ENCODE measurements at places on chromosomes 1 and 21.

DNA sequence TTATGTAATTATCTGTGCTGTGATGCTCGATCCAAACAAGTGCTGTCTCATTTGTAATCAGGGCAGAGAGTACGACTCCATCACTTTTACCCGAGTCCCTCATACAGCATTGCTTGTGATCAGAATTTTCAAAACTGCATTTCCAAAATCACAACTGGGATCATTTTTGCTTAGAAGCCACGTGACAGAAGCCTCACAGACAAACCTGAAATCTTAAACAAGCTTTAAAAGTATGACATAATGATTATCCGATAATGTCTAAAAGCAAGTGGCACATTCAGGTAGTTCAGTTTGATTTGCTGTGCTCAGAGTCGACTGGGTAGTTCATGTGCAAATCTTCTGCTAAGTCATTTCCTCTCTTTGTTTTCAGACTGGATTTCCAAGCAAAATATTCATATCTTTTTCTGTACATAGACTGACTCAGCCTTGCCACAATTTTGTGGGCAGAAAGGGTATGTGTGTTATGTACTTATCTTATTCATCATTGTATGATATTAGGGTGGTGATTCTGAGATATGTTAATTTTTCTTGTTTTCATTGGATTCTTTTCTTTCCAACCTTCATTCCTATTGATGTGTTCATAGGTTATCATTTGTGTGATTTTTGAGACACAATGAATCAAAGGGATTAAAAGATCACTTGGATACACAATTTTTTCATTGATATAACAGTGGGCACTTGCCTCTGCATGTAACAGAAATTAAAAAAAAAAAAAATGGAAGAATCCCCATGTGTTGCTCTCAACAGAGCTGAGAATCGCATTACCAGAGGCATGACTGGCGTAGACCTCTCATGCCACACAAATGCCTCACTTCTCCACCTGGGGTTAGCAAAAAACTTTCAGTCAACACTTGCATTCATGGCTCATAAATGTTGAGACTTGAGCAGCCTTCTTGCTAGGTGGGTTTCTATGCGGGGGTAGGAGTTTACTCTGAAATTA, 355.7 kb downstream of the LTN1 start:
- DNase-seq = no peak

GRCh38 chr1:246582301-246583055, 16.2 kb downstream of the CNST start:
- no peak for DNase-seq

DNA sequence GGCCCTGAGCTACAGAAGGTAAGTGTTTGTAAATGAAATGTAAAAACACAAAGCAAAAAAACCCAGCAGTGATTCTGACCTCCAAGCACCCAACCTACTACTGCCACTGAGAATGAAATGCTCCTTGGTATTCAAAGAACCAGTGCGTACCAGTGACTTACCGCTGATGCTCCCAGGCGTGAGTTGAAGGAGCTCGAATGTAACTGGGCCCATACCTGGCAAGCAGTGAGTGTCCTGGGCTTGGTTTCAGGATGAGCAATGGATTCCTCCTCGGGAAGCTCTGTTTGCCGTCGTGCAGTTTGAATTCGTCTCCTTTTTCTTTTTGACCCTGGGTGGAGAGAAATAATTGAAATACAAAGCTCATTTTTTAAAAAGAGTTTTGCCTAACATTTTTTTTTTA, 121.9 kb downstream of the ATG4C start:
- no peak for DNase-seq

DNA sequence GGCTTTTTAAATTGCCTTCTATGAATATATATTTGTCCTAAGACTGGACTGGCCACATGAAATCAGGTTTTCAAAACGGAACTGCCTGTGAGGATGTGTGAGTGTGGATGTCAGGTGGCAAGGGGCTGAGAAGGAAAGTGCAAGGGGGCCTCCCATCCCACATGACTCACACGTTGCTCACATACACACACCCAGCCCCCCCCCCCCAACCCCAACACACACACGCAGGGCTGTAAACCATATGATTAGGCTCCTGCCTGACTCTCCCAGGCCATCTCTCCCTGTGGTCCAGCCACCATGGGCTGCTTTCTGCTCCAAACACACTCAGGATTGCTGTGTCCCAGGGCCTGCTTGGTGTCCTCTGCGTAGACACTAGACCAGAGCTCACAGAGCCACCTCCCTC, 22.4 kb downstream of the DEGS1 start:
- DNase-seq = peak; percentile 64

GRCh38 chr1:208569181-208569580, 325.0 kb upstream of the PLXNA2 start:
- no peak for DNase-seq

DNA sequence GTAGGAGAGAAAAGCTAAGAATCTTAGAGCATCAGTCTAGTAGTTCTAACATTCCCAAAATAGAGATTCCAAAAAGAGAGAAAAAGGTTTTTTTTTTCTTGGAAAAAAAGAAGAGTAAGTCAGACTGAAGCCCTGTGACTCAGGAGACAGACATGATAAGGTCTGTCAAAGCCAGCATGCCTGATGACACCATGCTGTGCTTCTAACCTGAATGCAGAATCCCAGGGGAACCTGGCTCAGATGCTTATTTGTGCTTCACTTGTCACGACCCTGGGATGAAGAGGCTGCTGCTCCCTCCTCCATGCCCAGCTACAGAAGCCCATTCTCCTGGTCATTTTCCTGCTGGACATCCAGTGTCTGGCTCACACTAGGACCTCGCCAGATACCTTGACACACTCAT, 44.3 kb downstream of the ERICH3 start:
- DNase-seq = no peak

DNA sequence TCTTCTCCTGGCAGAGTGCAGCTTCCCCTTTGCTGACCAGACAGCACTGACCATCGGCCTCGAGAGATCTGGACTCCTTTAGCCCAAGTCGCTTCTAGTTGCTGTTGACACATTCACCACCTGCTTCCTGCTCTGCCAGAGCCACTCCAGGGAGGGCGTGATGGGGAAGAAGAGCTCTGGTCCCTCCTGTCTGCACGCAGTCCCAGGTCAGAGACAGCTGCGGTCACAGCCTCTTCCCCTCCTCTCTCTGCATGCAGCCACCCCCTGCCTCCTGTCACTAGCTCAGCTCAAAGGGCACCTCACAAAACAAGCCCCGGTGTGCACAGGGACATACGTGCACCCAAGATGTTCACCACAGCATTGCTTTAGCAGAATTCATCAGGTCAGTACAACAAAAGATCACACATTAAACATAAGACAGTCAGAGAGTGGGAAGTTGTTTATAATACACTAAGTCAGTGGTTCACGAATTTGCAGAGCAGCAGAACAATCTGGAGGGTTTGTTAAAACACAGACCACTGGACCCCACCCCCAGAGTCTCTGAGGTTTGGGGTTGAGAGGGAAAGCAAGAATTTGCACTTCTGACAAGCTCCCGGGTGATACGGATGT, 132.9 kb downstream of the SYF2 start:
- DNase-seq = no peak

DNA sequence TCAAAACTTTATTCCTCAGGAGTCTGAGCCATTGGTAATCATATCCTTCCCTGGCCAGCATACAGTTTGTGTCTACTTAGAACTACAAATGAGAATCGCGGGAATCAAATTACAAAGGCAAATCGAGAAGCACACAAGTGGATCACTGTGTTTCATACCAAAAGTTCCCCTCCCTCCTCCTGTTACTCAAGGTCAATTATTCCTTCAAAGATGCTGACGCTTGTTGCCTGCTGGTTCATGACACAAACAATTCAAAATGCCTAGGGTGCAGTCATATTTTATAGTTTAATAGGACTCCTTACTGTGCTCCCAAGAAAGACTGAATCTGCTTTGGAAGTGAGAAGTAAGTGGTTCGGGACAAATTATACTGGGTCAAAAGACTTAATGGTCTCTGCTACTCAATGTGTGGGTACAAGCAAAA, 93.0 kb upstream of the PBX1 start:
- no peak for DNase-seq

GRCh38 chr1:213727853-213728592, 259.8 kb upstream of the PROX1 start:
- no peak for DNase-seq

DNA sequence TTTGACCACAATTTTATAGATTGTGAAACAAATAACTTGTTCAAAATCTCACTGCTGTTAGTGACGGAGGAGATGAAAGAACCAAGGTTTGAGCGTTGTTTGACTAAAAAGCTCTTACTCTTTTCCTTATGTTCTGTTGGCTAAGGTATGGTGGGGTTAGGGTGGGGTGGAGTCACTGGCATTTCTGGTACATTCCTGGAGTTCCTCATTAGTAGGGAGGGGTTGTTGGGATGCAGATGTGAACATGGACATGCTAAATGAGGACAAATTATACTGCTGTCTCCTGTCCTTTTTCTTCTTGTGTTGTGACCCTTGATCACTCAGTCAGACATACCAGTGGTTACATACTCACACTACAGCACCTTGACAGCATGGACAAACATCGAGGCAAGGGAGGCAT, 26.2 kb upstream of the CD1D start:
- DNase-seq = no peak

DNA sequence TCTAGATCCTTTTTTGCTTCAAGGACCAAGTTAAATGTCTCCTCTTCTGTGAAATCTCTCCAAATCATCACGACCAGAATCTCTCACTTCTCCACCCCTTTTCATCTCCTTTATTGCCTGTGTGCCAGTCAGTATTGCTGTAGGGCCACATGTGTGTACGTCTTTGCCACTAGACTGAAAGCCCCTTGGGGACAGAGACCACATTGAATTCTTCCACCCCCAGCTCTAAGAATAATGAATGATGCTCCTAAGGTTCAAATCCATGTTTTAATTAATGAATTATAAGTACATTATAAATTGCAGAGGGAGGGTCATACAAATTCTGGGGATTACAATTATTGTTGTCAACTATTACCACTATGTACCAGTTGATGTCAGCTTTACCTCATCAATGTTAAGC, 343.8 kb downstream of the USP25 start:
- no peak for DNase-seq

GRCh38 chr1:238998577-238998976, 387.8 kb upstream of the CHRM3 start:
- DNase-seq = no peak

GRCh38 chr1:102365071-102365470, 368.3 kb upstream of the OLFM3 start:
- DNase-seq = no peak

DNA sequence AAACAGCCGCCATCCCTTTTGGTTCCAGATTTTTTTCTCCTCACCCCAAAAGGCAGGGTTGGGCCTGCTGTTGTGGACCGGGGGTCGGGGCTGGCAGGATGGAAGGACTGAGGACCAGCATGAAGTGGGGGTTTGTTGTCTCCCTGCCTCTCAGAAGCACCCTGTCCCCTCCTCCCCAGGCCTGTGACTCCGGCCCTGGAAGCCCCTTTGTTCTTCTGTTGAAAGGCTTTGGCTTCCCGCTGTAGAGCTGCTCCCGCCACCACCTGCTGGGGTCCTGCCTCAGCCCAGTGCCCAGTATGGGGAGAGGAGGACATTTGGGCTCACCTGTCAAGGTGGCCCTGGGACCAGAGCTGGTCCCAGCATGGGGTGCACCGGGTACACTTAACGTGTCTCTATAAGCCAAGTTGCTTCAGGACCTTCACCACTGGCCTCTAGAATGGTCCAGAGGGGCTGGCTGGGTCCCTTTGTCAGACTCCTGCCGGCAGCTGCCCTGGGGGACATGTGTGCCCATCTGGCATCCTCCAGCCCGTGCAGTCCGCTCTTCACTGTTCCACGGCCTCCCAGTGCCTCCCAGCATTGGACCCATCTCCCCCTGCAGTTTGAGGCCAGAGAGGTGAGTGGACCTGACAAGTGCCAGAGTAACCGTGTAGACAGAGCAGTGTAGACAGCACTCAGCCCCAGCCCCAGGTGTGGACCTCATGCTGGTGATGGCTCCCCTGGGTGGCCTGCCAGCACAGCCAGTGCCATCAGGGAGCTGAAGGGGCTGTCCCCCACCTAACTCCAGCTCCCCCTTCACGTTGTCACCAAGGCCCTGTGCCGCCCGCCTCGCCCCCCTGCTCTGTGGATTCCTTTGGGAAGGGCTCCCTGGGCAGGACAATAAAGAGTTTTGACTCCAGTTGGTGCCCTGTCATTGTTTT, 6.1 kb upstream of the SYTL1 start:
- no peak for DNase-seq

GRCh38 chr1:178726087-178726517, 1.1 kb downstream of the RALGPS2 start:
- DNase-seq = peak; percentile 76

- DNase-seq = no peak
Observed at GRCh38 chr1:8809342-8809736, 8.1 kb downstream of the RERE start.

- DNase-seq = no peak
Observed at GRCh38 chr21:44818640-44819011, 764 bp upstream of the SUMO3 start.

GRCh38 chr21:45266518-45267389, 20.9 kb downstream of the POFUT2 start:
- DNase-seq = peak; percentile 74

DNA sequence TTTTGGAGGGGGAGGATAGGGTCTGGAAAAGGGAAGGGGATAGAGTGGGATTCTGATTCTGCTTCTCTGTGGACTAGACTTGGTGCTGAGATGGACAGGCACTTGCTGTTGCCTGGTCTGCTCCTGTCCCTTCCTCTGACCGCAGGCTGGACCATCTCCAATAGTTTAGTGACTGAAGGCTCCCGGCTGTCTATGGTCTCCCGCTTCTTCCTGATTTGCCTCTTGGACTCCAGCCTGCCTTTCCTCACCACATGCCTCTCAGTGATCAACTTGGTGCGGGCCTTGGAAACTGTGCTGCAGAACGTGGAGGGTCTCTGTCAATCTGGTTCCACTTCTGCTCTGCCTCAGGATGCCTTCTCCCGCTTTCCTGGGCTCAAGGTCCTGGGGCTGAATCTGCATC, 6.3 kb upstream of the ZSCAN20 start:
- no peak for DNase-seq

- DNase-seq = no peak
Observed at GRCh38 chr1:119811387-119811786, at the start of gene REG4. TSS of gene REG4 (minus strand) at chr1:119811460. CDS start at chr1:119808769, 2,691 bp downstream.

DNA sequence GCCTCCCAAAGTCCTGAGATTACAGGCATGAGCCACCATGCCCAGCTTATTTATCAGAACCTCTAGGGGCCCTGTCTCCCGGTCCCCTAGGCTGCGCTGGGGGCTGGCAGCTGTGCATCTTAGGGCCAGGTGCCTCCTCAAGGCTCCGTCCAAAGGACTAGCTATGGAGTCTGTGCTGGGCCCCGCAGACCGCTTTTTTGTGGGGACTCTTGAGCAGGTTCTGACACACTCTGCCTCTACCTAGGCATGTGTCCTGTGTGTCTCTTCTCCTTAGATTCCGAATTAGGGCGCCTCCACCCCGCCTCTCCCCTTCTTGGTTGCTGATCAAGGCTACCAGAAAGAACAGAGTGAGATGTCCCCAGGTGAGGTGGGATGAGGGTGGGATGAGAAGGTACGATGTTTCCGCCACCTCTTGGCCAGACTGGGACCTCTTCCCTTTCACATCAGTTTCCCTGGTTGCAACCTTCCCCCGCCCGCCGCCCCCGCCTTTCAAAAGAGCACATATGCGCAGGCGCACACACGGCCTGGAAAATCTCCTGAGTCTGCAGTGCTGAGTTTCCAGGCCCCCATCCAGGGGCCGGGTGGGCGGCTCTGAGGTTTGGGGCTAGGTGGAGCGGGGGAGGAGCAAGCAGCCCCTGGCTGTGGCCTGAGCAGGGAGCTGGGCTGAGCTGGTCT, 5.0 kb upstream of the PTPN7 start:
- peak; percentile 84 for DNase-seq

- DNase-seq = no peak
Observed at GRCh38 chr1:243313635-243314536, 58.0 kb downstream of the SDCCAG8 start.

All from activated effector memory CD4-positive, alpha-beta T cell treated with anti-CD3 and anti-CD28 coated beads, Interleukin-2, amount 50 U/mL, for 16 hours (primary cell).